ENCODE measurements at places on chromosomes 5 and 9.

DNA sequence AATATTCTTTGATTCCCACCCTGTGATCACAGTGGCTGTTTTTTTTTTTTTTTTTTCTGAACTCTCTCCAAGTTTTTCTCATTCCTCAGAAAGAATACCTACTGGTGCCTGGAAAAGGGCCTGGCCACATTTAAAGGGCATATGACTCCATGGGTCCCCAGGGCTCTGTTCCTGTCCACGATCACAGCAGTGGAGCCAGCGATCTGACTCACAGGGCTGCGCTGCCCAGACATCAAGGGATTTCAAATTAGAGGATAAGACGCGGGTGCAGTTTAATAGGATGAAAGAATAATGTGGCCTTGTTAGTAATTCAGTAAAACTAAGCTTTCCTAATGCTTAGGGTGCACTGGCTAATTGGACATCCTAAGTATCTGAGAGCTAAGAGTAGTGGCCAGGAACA is 175.1 kb upstream of the MSX2 start:
- DNase-seq, result no peak

DNA sequence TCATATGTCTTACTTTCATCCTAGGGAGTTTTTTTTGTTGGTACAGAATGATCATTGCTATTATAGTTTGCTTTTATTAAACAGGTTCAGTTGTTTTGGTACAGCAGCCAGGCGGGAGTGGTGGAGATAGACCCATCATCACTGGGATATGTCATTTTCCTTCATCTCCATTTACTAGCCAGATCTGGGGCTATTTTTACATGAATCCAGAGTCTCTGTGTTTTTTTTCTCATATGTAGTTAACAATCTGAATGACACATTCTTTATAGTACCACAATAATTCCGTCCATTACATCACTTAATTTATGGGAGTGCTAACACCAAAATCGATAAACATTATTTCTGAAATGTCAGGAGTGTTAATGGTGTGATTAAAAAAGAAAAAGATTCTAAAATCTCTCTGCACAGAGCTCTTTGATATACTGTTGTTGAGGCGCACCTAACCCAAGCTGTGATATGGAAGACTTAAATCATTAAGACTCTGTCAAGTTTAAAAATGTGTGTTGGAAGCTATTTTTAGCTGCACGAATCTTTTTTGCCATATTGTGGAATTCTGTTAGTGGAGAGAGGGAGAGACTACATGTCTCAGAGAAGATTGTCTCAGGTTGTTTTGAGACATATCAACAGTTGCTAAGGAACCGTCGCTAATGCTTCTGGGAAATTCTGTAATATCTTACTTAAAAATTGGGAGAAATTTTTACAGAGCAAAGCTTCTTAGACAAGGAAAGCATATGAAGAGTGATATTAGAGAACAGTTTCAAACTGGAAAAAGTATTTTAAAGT is 59.6 kb downstream of the RPS23 start:
- DNase-seq, result no peak

- no peak for DNase-seq
Observed at GRCh38 chr9:79817438-79818004, 245.8 kb downstream of the TLE4 start.

DNA sequence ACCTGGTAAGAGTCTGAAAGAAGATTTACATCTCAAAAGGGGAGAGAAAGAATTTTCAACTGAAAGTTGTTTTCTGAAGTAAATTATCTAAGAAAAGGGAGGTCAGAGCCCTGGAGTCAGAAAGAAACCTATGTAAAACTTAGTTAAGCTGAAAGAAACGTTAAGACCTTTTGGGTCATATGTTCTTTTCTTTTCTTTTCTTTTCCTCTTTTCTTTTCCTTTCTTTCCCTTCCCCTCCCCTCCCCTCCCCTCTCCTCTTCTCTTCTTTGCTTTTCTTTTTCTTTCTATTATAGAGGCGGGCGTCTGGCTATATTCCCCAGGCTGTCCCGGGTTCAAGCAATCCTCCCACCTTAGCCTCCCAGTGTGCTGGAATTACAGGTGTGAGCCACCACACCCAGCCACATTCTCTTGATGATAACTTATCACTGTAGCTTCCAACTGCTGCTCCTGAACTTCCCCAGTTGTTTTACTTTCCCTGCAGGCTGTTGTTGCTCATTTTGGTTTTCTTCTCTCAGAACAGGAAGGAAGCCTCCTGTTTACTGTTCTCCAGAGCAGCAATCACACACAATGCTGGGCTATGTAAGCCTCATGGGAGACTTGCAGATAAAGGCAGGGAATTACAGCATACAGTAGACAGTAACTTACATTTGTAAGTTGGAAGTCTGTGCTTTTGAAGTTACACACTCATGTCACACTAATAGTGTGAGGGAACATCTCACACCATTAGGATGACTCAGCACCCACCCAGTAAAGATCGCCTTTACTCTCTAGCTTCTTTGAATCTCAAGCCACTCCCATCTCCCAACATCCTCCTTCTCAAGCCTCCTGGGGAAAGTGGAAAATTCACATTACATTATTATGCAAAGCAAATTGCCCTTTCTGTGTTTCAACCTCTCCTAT is 2216.6 kb upstream of the WWC1 start:
- DNase-seq, result peak; percentile 59

DNA sequence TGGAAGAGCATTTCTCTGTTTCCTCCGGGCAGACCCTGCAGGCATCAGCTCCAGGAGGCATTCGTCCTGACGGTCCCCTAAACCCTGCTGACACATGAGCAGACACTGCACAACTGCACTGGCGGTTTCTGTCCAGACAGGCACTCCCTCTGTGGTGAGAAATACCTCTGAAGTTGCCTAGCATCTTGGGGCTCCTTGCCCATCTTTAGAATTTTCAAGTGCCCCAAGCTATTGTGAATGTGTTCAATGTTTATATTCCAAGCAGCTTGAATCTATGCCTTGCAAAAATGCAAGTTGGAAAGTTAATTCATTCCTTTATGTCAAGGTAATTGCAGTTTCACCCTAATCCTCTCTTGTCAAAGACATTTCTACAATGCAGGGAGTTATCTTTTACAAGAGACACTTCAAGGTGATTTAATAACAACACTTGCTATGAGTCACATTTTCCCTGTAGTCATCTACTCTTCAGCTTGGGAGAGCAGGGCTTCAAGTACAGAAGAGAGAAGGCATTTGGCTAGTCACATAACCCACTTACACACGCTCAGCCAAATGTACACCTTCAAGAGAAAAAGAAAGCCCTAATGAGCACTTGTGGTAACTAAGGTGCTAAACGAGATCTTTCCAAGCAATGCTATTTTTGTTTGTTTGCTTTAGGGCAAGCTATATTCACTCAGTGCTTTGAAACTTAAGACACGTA is 302.5 kb downstream of the MLLT3 start:
- DNase-seq, result no peak

DNA sequence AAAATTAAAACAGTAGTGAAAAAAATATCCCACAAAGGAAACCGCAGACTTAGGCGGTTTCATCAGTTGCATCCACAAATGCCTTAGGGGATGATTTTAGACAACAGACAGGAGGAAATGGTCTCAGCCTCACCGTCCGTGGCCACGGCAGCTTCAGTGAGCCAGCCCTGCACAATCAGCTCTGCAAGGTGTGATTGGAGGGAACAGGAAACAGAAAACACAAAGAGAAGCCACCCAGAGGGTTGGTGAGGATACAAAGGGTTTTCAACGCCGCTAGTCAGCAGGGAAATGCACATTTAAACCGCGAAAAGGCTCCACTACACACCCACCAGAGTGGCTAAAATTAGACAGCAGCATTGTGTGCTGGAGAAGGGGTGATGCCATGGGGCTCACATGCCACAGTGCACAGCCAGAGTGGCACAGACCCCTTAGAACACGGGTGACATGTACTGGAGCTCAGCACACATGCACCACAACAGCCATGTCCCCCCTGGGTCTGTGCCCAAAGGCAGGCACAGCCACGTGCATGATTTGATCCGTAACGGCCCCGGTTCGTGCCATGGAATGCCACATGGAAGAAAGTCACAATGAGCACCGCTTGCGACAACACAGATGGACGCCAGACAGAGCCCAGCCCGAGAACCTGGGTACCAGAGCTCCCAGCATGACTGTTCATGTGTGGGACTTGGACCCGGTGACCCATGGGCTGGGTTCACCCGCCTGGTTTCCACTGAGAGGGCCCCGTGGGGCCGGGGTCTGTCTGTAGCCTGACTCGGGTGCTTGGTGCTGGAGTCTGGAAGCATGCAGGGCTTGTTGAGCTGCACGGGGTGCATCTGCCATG is 18.3 kb upstream of the TERT start:
- peak; percentile 20 for DNase-seq

DNA sequence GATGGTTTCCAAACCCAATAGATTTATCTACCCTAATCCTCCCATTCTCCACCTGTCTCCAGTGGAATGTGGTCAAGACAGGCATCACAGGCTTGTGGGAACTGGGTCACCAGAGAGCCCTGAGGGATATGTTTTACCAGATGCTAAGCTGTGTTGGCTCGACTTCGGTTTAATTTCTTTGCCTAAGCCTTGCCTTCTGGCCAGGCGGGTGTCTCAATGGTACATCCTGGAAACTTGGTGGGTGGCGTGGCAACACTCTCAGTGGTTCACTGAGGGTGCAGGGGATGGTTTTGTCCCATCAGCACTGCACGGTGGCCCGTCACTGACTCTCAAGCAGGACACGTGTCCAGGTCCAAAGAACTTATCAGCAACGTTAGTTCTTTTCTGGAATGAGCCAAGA is 192.2 kb downstream of the TENT4A start:
- DNase-seq, result no peak
